ENCODE measurements at places on chromosomes 1 and 21. TPM values are rescaled to one million over a fixed set of nuclear protein-coding genes. Genes with fewer than 3 reads are reported as not detected.

Gene ZBTB40
- 14.8 TPM for total RNA-seq

Gene KCNJ9
- total RNA-seq = not detected

Gene PWP2
- 2.9 TPM for total RNA-seq

Gene CNR2
- total RNA-seq = 3.7 TPM

Gene CD5L
- total RNA-seq = not detected

Gene LCE1A
- total RNA-seq = not detected

Gene CFAP107
- total RNA-seq = not detected

Gene XCL1
- 41.8 TPM for total RNA-seq

Gene NCF2
- total RNA-seq = 9.2 TPM

Gene COL9A2
- 2.5 TPM for total RNA-seq

Gene POGK
- 37.6 TPM for total RNA-seq

Gene SELENON
- 4.5 TPM for total RNA-seq

GRCh38 chr1:180854456-180854855 lies 58.2 kb upstream of the KIAA1614 start:
- no peak overlapping the region for H3K27ac ChIP-seq
- H3K36me3 ChIP-seq = peaks cover 25% of the 10 kb centered on the region
- H3K4me3 ChIP-seq = no peak overlapping the region
- DNase-seq = no peak
- H3K4me1 ChIP-seq = peaks cover 29% of the 10 kb centered on the region

DNA sequence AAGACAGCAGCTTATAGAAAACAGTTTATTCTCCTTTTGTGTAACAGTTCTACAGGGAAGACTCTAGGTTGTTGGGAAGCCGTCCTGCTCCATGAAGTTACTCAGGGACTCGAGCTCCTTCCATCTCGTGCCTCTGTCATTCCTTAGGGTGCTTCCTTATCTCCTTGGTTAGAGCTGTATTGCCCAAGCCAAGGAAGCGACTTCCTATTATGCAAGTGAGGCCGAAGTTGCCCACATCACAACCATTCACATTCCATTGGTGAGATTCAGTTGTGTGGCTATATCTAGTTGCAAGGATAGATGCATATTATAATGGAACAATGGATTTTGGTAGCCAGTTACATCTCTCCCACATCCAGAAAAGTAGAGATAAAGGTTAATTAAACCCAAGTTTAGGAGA lies 9.0 kb downstream of the GSTM5 start:
- no peaks in the 10 kb centered on the region for H3K36me3 ChIP-seq
- no peaks in the 10 kb centered on the region for H3K4me1 ChIP-seq
- no peak overlapping the region for H3K4me3 ChIP-seq
- DNase-seq = no peak
- no peak overlapping the region for H3K27ac ChIP-seq

DNA sequence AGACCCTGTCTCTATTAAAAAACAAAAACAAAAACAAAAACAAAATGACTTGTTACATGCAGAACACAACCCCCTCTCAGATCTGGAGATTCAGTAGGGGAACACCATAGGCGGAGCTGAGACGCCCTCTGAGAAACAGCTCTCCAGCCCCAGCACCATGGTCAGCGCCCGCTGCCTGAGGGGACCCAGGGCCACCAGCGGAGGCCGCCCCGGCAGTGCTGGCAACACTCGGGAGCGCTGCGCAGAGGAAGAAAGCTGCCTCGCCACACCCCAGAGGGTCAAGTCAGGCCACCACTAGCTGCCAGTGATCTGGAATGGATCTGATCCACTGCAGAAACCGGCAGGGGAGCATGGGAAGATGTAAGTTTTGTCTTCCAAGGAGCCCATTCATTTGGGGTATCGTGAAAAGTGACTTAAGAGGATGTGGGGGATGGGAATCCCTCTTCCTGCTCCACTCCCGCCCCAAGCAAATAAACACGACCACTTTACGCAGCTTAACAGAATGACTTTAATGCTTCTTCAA lies 3.1 kb downstream of the ACTA1 start:
- peaks cover 75% of the 10 kb centered on the region for H3K27me3 ChIP-seq
- peak; percentile 71 for DNase-seq
- peaks cover 3% of the 10 kb centered on the region for H3K36me3 ChIP-seq
- H3K27ac ChIP-seq = no peak overlapping the region
- H3K4me3 ChIP-seq = peak overlapping the region; percentile 47
- H3K4me1 ChIP-seq = peaks cover 25% of the 10 kb centered on the region

DNA sequence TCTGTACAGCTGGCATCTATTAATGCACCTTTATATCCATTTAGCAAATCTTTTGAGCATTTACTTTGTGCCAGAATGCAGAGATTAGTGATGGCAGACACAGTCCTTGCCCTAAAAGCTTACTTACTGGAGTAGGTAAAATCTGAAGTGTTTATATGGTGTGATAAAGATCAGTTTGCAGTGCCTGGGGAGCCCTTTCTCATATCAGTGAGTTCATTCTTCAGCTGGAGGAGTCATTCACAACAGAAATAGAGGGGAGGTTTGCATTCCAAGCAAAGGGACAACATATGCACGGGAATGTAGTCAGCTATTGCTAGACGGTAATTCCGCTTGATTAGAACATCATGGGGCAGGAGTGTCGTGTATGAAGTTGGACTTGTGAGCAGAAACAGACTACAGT lies 8.4 kb downstream of the SLC35F3 start:
- H3K36me3 ChIP-seq = no peaks in the 10 kb centered on the region
- no peak for DNase-seq
- H3K27me3 ChIP-seq = no peaks in the 10 kb centered on the region
- H3K4me1 ChIP-seq = no peaks in the 10 kb centered on the region

GRCh38 chr1:233654658-233655280 lies 40.9 kb downstream of the KCNK1 start:
- H3K36me3 ChIP-seq = no peaks in the 10 kb centered on the region
- no peak for DNase-seq
- no peaks in the 10 kb centered on the region for H3K4me1 ChIP-seq
- no peaks in the 10 kb centered on the region for H3K27me3 ChIP-seq
- no peak overlapping the region for H3K27ac ChIP-seq
- no peak overlapping the region for H3K4me3 ChIP-seq

GRCh38 chr21:43346551-43346950 lies 80.4 kb downstream of the SIK1 start:
- H3K4me3 ChIP-seq = no peak overlapping the region
- H3K4me1 ChIP-seq = peaks cover 5% of the 10 kb centered on the region
- no peak overlapping the region for H3K27ac ChIP-seq
- H3K27me3 ChIP-seq = no peaks in the 10 kb centered on the region
- H3K36me3 ChIP-seq = no peaks in the 10 kb centered on the region

DNA sequence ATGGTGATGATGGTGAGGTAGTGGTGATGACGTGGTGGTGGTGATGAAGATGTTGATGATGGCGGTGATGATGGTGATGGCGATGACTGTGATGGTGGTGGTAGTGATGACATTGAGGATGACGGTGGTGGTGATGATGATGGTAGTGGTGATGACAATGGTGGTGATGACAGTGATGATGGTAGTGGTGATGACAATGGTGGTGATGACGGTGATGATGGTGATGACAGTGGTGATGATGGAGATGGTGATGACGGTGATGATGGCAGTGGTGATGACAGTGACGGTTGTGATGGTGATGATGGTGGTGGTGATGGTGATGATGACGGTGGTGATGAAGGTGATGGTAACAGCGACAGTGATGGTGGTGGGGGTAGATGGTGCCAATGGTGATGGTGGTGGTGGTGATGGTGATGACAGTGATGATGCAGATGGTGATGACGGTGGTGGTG lies 39.4 kb downstream of the FAAP20 start:
- H3K27ac ChIP-seq = no peak overlapping the region
- H3K4me3 ChIP-seq = no peak overlapping the region
- H3K4me1 ChIP-seq = peaks cover 24% of the 10 kb centered on the region
- peaks cover 9% of the 10 kb centered on the region for H3K36me3 ChIP-seq
- DNase-seq = no peak
- no peaks in the 10 kb centered on the region for H3K27me3 ChIP-seq

DNA sequence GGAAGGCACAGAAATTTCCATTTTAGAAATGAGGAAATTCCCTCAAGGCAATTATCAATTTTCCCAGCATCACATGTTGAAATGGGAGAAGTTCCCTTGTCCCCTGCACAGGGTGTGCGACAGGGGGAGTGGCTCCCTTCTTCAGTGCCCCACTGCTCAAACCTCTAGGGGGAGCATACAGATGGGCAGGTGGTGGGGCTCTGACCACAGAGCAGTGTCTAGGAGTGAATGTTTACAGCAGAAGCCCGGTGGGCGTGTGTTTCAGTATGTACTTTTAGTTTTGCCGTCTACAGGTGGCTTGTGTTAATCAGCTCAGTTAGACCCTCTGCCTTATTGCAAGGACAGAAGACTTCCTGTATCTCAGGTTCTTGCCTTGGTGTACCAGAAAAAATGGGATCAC lies 493.7 kb upstream of the PLXNA2 start:
- no peak overlapping the region for H3K27ac ChIP-seq
- H3K36me3 ChIP-seq = no peaks in the 10 kb centered on the region
- no peaks in the 10 kb centered on the region for H3K4me1 ChIP-seq
- H3K4me3 ChIP-seq = no peak overlapping the region
